Renal cortical epithelial cell (primary cell): ENCODE measurements at places on chromosomes 1 and 21.

- DNase-seq: no peak
Measured at GRCh38 chr1:147811273-147811672, 50.9 kb upstream of the GJA5 start.

- peak; percentile 9 for DNase-seq
Measured at GRCh38 chr1:92210701-92211100, 7.0 kb upstream of the C1orf146 start.

DNA sequence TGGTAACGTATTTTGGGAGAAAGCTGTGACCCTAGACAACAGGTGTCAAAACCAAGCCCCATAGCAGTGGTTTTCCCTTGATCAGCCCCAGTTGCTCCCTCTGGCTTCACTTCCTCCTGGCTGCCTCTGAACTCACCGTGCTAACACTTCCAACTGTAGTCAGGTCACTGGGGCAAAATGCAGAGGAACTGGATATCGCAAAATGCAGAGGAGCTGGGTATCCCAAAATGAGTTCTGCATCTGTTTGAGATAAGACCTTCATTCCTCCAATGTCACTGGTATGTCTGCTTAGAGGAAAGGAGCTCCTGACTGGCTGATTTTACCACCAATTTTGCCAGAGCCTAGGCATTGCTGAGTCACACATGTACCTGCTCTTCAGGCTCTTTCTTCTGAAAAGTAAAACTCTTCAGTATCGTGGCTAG, 19.6 kb upstream of the TACSTD2 start:
- no peak for DNase-seq

GRCh38 chr1:116664978-116665371, 2.6 kb downstream of the IGSF3 start:
- no peak for DNase-seq

GRCh38 chr1:86318436-86318835, 77.7 kb downstream of the ODF2L start:
- DNase-seq: no peak

GRCh38 chr1:84669831-84670230, 20.4 kb downstream of the SSX2IP start:
- DNase-seq: no peak

- peak; percentile 91 for DNase-seq
Measured at GRCh38 chr1:89865498-89866382, 44.9 kb downstream of the LRRC8D start.

GRCh38 chr1:232012773-232013386, 386.3 kb downstream of the DISC1 start:
- DNase-seq: no peak

GRCh38 chr1:53316424-53316765, 11.5 kb downstream of the LRP8 start:
- no peak for DNase-seq

DNA sequence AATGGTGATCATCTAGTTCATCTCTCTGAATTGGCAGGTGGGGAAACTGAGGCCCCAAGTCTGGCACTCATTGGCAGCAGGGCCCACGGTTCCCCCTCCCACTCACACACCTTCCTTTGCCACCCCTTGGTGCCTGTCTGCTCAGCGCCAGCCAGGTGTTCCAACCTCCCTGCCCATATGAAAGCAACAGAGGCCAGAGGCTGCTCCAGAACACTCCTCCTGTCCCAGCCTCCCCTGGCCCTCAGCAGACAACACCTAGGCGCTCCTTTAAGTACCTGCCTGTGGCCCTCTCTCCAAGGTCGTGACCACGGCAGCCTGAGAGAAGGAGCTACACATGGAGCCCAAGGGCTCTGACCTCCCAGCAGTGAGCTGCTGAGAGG, 362.3 kb upstream of the VAMP3 start:
- DNase-seq: no peak

- DNase-seq: no peak
Measured at GRCh38 chr1:205932776-205933175, 10.5 kb downstream of the SLC26A9 start.
